ENCODE measurements at places on chromosomes 4 and X.

DNA sequence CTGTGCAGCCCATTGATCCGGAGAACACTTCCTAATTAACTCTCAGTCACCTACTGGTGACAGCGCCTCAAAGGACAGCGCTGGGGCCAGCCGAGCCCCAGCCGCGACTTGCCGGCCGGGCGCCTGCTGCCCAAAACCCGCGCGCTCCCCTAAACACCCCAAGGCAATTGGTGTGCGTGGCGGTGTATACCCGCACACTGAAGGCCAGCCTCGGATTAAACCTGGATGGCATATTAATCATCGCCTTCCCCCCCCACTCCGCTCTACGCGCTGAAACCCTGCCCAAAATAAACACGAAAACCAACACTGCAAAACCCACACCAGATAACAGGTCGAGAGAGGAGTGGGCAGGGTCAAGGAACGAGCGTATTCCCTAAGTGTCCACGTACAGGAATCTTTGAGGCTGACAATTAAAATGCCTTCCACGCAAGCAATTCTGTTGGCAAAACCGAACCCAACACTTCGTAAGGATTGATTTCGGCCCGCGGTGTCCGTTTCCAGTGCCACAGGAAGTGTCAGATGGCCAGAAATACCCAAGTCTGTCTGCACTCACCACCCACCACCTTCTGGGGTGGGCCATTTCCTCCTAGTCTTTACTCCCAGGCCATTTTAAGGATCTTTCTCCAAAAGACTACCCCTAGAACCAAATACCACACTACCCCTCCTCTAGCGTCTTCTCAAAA is 2.7 kb downstream of the BCOR start:
- DNase-seq, result no peak

DNA sequence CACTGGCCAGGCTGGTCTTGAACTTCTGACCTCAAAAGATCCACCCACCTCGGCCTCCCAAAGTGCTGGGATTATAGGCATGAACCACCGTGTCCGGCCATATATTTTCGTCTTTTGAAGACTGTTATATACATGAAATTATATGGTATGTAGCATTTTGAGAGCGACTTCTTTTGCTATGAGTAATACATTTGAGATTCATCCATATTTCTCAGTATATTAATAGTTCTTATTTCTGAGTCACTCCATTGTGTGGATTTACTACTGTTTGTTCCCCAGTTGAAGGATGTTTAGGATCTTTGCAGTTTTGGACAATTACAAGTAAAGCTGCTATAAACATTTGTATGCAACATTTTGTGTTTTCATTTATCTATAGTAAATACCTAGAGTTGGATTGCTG is 34.9 kb downstream of the GNL3L start:
- DNase-seq, result no peak

DNA sequence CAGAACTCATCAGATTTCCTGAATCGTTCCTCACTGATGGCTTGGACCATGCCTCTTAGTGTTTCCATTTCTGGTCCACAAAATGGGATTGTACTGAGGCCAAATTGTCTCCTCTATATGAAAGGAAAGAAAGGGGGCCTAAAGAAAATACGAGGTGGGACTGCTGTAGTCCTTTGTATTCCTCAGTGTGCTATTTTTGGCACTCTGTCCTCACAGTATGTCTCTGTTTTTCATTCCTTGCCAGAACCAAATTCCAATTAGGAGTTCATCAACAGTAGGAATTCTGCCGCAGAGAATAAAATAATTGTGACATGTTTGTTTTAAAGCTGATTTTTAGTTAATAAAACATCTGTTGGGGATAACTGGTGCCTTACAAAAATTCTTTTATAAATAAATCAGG is 515.7 kb downstream of the SMARCA1 start:
- DNase-seq, result no peak

DNA sequence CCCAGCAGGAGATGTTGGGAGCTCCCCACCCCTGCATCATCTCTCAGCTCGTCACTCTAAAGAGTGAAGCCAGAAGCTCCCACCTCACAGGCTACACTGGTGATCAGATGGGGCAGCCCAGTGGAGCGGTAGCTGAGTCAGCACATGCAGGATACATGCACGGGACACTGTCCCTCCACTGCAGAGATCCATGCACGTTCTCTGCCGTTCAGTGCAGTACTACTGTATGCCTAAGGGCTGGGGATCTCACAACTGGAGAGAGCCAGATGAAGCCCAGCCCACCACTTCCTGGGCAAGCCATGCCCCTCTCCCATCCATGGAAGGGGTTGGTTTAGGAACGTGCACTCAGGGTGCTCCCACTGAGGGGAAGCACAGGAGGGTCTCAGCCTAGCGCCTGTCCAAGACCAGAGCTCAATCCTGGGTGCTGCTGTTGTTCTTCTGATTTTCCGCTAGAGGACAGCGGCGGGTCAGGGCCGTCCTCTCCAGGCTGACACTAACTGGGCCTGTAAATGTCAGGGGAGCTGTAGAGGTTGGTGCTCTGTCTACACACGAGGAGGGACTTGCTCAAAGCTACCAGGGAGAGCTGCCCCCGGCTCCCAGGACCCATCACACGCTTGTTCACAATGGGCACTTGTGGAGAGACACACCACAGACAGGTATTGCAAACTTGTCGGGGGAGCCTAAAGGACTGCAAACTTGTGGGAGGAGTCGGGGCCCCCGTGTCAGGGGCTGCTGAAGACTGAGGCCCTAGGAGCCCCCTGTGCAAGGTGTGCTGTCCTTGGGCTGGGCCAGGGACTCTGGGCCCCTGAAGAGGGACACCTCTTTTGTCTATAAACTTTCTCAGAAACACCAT is 18.2 kb upstream of the ABLIM2 start:
- no peak for DNase-seq

Measured in hypothalamus (tissue), 51 donors.